ENCODE measurements at places on chromosomes 6 and 20.

DNA sequence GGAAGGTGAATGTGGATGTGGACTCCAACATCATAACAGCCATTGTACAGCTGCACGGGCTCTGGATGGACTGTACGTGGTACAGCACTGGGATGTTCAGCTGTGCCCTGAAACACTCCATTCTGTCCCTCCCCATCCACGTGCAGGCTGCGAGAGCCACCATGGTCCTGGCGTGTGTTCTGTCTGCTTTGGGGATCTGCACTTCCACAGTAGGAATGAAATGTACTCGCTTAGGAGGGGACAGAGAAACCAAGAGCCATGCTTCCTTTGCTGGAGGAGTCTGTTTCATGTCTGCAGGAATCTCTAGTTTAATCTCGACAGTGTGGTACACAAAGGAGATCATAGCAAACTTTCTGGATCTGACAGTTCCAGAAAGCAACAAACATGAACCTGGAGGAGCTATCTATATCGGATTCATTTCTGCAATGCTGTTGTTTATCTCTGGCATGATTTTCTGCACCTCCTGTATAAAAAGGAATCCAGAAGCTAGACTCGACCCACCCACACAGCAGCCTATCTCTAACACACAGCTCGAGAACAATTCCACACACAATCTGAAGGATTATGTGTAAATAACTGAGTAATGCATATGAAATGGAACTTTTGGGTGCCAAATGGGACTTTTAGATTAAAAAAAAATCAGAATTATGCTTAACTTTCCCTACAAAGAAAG lies 12.1 kb downstream of the CLDN20 start:
- DNase-seq, result no peak

GRCh38 chr6:25181923-25182322 lies 97.3 kb upstream of the CARMIL1 start:
- no peak for DNase-seq

DNA sequence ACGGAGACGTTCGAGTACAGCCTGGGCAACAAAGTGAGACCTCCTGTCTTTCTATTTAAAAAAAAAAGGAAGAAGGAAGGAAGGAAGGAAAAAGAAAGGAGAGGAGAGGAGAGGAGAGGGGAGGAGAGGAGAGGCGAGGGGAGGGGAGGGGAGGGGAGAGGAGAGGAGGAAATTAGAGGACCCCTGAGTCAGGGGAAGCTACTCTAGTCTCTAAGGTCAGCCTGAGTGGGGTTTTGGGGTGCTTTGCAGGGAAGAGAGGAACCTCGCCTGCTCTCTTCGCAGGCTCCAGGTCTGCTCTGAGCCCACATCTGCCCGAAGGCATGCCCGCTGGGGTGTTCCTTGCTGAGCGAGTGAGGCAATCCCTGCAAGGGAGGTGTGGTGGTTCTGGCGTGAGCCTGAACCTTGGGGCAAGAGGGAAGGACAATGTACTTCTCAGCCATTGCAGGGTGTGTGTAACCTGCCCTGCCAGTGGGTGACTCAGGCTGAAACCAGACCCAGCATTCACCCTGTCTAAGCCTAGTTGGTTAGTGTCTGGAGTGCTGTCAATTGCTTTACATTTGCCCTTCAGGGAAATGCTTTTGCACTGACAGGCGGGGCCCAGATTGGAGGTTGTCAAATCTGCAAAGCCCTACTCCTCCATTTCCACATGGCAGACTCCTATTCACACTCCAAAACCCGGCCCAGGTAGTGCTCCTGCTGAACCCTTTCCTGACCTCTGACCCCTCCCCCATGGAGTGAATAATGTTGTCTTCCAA lies 15.3 kb upstream of the MMP9 start:
- DNase-seq, result peak; percentile 27

DNA sequence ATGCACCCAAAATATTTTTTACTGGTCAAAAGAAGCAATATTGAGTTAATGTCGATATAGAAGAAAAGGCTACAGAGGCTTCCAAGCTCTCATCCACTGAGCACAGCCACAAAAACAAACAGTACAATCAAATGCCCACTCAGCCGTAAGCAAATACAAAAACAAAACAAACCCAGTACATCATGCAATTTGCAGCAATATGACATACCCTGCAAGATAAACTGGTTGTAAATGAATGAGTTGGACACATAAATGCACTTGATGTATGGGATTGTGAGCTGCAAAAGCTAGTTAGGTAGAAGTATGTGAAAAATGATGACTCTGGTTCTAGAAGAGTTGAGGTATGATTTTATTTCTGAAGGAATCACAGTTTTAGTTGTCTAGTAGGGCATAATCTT lies 83.9 kb downstream of the SESN1 start:
- no peak for DNase-seq

- no peak for DNase-seq
Observed at GRCh38 chr6:158715330-158716311, 65.8 kb downstream of the SYTL3 start.

DNA sequence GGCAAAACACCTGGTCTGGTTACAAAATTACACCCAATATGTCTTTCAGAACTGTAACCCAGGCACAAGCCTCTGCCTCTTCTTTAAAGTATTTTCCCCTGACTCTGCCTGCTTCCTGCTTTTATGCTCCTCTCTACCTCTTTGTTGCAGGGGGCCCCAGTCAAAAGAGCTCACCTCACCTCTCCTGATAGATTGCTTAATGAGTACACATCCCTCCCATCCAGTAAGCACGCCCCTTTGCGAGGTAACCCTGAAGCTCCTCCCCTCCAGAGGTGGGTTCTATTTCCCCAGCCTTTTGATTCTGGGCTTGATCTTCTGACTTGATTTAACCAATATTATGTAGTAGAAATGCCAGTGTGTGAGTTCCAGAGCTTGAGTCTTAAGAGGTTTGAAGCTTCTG lies 56.6 kb upstream of the EYA2 start:
- no peak for DNase-seq

DNA sequence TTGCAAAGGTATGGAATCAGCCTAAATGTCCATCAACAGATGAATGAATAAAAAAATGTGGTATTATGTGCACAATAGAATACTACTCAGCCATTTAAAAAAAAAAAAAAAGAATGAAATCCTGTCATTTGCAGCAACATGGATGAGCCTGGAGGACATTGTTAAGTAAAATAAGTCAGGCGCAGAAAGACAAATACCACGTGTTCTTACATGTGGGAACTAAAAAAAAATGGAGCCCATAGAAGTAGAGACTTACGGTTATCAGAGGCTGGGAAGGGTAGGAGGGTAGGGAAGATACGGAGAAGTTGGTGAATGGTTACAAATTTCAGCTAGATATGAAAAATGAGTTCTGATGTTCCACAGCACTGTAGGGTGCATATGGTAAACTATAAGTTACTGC lies 97.2 kb upstream of the SIRPG start:
- no peak for DNase-seq

GRCh38 chr6:10315034-10315433 lies 99.8 kb downstream of the TFAP2A start:
- DNase-seq, result no peak

DNA sequence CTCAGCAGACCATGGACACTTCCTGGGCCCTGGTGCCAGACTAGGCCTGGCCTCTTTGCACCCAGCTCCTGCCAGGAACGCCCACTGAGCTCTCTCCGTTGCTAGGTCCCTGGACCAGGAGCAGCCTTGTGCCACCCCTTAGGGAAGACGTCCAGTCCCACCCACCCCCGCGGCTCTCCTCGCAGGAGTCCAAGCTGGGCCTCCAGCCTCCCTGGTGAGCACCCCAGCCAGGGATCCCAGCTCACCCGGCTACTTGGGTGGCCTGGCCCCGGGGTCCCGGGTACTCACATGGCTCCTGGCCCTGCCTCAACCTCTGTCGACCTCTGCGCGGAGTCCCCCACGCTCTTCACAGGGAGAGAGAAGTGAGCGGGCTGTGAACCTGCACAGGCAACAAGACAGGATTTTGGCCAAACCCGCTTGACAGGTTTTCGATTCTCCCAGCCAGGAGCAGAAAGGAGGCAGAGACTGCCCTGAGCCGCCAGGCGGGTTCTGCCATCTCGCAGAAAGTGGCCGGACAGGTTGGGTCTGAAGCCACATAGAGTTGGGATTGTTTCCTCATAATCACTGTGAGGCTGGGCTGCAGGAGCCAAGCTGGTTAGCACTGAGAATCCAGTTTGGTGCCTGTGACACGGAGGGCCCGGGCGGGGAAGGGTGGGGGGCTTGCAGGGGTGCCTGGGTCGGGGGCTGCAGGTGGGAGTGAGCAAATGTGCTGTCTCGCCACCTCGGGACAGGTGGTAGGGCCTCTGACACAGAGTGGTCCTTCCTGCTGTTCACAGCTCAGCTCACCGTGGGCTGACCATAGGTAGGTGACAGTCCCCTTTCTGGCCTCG lies at the start of gene RBBP8NL:
RBBP8NL (minus strand) TSS at position 368 of the 830 bp plus-strand sequence. CDS start 7,892 bp downstream, outside the sequence.
- no peak for DNase-seq

DNA sequence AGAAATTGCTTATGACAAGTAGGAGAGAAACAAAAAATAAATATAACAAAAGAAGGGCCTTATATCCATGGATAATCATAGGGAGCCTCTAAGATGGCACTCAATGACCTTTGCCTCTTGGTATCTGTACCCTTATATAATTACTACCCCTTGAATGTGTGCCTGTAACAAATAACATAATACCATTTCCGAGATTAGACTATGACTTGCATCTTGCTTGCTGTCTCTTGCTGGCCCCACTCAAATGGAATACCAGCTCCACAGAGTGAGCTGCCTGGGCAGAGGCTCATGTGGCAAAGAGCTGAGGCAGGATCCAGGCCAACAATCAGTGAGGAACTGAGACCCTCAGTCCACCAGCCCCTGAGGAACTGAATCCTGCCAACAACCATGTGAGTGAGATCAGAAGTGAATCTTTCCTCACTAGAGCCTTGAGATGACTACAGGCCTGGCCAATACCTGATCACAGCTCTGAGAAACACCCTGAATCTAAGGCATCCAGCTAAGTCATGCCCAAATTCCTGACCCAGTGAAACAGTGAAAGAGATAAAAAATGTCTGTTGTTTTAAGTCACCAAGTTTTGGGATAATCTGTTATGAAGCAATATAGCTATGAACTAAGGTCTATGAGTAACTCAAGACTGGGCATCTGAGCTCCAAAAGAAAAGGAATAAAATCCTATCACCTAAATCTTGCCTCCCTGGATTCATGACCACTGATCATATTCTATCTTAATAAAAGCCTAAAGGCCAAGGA lies 5.5 kb downstream of the KATNA1 start:
- no peak for DNase-seq

DNA sequence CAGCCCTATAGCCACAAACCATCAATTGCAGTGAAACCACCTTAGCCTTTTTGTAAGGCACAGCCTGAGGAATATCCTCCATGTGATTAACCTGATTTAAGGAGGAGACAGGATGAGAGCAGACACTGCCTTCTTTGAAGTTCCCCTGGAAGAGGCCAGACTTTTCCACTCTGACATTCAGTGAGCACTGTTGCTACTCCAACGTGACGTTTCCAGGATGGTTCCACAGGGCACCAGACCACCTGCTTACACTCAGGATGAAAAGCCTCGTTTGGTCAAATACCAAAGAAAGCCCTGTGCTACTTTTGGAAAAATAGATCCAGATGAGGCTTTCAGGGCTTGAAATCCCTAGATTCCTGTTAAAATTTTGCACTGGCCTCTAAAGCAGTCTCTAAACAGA lies 1102.1 kb upstream of the FLRT3 start:
- no peak for DNase-seq

- no peak for DNase-seq
Observed at GRCh38 chr20:24828992-24829648, 119.9 kb upstream of the CST7 start.

DNA sequence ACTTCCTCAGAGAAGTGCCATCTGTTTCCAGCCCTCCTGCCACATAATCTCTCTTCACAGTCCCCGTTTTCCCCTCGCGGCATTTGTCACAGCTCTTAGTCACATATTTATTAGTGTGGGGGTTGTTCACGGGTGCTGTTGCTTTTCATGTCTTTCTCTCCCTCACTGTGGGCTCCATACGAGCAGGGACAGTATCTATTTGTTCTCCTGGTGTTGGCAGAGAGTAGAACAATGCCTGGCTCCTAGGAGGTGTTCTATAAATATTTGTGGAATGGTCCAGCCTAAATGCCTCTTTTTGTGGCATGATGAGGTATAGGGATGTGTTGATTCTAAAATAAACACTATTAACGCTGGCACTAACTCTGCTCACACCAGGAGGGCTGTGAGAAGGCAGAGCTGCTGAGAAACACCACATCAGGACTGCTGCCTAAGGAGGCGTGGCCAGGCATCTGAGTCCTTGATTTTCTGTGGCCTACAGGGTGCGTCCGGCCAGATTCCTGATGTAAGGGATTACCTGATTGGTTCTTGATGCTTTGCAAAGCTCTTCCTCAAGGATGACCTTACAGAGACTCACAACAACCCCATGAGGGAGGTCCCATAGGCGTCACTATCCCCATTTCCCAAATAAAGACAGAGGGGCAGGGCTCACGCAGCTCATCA lies 219.8 kb upstream of the ARID1B start:
- DNase-seq, result peak; percentile 77

GRCh38 chr20:48682529-48683363 lies 145.1 kb downstream of the PREX1 start:
- peak; percentile 93 for DNase-seq

GRCh38 chr6:30334075-30334783 lies 7.5 kb downstream of the TRIM39 start:
- no peak for DNase-seq

- no peak for DNase-seq
Observed at GRCh38 chr6:10511477-10511876, 9.7 kb upstream of the GCNT2 start.

- no peak for DNase-seq
Observed at GRCh38 chr20:18624948-18625347, 37.1 kb downstream of the DTD1 start.

DNA sequence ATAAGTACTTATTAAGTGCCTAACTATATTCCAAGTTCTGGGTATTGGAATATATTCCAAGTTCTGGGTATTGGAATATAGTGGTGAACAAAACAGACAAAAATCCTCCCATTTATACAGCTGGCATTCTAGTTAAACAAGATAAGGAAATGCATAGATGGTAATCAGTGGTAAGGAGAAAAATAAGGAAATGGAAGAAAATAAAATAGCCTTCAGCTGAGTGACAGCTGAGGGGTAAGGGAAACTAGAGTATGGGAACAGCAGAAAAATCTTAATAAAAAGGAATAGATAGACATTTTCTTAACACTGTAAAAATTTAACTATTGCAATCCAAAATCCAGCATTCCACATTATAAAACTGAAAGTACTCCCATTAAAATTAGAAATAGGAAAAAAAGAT lies 17.2 kb upstream of the WFDC10A start:
- DNase-seq, result no peak

DNA sequence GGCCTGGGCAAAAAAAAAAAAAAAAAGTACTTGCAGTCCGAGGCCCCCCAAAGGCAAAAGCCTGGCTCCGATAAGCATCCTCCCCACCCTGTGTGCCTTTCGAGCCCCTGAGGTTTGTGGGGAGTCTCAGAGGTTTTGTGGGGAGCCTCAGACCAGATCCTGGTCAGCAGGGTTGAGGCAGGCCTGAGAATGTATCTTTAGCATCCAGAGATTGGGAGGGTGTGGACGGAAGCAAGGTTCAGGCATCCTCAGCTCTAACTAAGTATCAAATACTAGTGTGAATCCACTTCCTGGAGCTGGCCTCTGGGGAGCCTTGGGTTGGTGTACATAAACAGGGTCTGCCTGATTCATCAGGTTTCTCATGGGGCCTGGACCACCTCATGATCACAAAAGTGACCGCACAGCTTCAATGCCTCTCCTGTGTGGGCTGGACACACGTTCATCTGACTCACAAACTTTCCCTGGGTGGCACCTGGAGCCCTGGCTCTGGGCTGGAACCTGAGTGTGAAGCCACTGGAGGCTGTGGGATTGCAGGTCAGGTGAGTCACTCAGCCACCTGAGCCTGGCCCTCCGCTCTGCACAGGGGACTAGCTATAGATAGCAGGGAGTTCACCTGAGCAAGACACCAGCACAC lies 24.4 kb downstream of the PCMTD2 start:
- no peak for DNase-seq
